Activated naive CD4-positive, alpha-beta T cell treated with anti-CD3 and anti-CD28 coated beads for 36 hours (primary cell): ENCODE measurements at places on chromosomes 3 and 15.

- no peak for DNase-seq
These were observed 417.7 kb upstream of the TBL1XR1 start for GRCh38 chr3:177615015-177615414.

GRCh38 chr3:52787246-52787645, 7.3 kb upstream of the ITIH3 start:
- DNase-seq: no peak

- DNase-seq: no peak
These were observed 18.8 kb upstream of the TNFSF10 start for GRCh38 chr3:172541945-172542488.

DNA sequence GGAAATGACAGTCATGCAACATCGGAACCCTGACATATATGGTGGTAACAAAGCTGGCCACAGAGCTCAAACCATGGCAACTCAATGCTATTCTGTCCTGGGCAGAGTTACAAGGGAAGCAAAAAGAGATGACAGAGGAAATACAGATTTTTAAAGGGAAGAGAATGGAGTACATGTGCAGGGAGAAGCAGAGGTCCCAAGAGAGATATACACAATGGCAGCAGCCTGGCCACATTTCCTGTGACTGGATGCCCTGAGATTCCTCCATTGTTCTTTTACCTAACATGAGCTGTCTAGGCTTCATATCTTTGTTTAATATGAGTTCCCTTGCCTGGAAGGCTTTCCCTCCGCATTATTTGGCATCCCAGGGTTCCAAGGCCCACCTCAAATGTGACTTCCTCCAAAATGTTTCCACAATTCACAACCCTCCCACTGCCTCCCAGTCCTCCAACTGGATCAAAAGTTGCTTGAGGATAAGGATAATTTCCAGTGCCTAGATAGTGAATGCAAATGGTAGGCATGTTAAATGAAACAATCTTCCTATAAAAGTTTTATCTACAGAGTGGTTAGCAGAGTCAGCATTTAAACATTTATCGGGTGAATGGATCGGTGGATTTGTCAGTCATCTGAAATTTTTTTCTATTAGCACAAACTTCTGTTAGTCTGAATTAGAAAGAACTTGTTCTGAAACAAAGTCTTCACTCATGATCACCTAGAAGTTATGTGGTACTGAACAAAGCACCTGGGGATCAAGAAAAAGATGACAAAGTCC, 86.2 kb downstream of the DHX30 start:
- no peak for DNase-seq

DNA sequence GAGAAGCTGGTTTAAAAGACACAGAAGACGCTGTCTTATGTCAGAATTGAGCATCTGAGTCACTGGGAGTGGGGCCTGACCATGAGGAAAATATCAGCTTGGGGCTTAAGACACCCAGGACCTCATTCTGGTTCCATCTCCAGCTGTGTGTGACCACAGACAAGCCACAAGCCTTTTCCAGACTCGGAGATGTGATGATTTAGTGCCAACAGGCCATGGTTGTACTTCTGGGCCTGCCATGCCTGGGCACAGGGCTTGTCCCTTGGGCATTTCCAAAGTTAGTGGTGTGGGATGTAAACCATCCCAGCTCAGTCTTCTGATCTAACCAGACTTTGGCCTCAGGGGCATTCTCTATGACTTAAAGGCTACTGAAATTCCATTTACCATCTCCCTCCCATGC, 269.8 kb downstream of the RYR3 start:
- no peak for DNase-seq

GRCh38 chr15:87340370-87340769, 916.2 kb downstream of the NTRK3 start:
- no peak for DNase-seq

DNA sequence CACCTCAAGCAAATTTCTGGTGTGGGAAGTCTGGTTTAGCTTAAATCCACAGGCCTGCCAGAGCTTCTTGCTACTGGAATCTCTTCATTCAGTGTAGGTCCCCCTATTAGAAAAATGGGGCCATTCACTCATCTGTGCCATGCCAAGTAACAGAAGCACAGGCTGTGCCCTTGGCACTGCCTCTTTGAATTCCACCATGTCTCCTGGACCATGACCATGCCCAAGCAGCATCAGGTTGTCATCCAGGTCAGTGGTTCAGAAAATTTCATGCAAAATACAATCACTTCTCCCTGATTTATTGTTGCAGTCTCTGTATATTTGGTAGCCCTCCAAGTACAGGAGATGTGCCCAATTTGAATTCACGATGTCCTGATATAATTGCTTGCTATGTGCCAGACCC, 602.1 kb upstream of the ZNF385D start:
- no peak for DNase-seq

DNA sequence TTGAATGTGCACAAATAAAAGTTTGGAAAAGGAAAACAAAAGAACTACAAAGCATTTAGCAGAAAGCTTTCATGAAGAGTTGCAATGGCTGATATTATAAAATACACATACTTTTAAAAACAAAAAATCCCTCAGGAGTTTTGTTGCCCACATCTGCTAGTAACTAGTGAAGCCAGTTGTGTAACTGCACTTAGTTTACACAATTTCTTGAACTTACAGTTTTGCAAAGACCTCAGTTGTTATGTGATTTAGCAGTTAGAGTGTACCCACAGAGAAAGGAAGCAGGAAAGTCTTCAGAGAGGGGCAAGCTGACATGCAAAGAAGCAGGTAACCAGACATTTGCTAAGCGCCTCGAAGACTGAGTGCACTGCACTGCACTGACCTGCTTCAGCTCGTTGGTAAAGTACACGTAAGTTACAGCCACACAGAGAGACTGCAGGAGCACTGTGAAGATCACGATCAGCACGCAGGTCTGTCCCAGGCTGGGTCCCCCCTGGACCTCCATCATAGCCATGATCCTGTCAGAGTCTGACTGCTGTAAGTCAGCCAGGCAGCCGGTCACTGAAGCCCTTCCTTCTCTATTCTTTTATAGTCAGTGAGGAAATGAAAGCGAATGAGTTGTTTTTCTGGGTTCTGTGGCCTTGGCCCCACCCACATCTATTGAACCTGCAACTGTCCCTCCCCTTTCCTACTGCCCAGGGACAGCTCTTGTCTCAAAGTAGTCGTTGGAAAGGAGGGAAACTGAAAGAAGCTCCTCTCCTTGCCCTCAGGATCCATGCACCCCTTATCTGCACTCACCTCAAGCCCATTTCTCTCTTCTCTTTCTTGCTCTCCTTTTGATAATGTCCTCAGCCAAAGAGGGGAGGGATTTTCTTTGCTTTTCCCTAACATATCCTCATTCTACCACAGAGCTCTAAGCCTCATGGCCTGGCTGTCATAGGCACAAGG, at the start of gene TNFSF10:
Gene TNFSF10 (minus strand): TSS at position 560 of the 948 bp plus-strand sequence. CDS start 46 bp downstream, at position 514.
- DNase-seq: peak; percentile 78
